ENCODE measurements at places on chromosomes 6 and 20.

- no peak for DNase-seq
These were observed 60.8 kb upstream of the EDN1 start for GRCh38 chr6:12229332-12229731.

DNA sequence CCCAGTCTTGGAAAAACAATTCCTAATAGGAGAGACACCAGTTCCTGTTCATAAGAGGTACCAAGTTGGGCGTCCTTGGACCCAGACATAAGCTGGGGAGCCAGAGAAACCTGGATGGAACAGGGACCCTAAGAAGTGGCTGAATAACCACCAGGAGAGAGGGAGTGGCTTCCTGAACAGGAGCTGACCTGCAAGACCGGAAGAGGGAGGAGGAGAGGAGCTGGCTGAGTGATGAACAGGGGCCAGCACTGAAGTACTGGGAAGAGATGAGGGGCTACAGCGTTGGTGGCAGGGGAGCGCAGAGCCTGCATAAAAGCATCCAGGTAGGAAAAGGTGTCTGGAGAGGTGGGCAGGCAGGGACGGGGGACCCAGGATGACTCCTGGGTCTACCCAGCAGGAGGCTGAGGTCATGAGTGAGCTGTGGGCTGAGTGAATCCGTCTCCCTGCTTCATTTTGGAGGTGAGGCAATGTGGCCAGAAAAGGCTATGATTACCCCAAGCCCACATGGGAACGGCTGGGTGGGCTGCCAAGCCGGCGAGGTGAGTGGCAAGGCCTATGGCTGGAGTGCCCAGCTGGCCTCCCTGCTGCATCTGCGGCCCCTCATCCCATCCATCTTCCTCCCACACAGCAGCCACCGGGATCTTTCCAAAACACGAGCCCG is 34.4 kb upstream of the ZFAND3 start:
- DNase-seq, result no peak

DNA sequence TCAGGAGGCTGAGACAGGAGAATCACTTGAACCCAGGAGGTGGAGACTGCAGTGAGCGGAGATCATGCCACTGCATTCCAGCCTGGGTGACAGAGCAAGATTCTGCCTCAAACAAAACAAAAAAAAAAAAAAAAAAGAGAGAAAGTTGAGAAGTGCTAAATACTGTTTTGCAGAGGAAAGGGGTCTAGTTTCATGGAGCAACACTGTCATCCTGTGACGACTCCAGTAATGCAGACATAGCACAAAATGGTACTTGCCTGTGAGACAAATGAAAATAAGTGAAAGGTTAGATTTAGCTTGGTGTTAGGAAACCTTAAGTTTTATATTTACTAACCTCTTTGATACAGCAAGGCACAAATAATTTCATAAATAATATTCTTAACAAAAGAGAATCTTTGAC is 29.7 kb downstream of the CEP162 start:
- no peak for DNase-seq

DNA sequence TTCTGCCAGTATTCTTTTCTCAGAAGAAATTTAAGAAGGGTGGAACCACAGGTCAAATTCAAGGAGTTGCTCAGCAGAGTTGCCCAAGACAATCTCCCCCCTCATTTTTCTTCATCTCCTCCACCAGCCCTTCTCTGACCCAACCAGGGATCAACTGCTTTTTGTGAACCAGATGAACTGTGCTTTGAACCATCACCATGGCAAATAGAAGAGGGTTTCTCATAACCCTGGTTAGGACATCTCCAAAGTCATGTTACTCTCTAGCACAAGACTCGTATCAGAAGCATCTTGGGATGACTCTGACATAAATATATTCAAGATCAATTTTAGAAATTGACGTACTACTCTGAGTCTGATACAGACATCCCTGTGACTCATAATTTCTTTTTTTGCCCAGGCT is 130.7 kb downstream of the ALDH8A1 start:
- DNase-seq, result no peak

- DNase-seq, result no peak
These were observed 44.9 kb upstream of the BCAS1 start for GRCh38 chr20:54115172-54115854.

GRCh38 chr6:130900913-130901312 is 73.7 kb downstream of the SMLR1 start:
- peak; percentile 84 for DNase-seq

DNA sequence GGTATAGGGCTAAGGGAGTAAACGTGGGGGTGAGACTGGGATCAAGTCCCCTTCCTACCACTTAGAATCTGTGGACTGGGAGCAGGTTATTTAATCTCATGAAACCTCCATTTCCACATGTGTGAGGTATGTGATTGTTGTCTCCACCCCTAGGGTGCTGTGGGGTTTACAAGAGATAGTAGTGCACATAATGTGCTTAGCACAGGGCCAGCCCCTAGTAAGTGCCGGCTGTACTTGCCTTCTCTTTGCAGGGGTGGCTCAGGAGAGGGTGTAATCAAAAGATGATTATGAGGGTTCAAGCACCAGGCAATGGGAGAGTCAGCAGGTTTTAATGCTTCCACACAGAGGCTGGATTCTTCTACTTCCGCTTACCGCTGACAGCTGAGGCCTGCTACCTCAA is 6.9 kb downstream of the NT5E start:
- no peak for DNase-seq

DNA sequence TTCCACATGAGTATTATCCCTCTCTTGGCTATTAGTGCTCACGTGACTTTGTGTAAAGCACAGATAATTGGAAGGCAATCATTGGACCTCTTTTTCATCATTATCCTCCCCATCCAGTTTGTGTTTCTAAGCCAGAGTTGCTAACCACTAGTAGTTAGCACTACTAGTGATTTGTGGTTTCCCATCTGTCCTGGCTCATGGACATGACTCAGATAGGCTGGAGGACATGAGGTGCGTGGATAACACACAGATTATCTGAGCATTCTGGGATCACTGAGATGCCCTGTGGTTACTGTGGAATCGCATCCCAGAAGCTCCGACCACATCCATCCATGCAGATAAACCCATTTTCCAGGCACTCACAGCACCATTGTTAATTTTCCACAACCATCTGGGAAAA is 123.8 kb upstream of the NAA20 start:
- DNase-seq, result peak; percentile 68

DNA sequence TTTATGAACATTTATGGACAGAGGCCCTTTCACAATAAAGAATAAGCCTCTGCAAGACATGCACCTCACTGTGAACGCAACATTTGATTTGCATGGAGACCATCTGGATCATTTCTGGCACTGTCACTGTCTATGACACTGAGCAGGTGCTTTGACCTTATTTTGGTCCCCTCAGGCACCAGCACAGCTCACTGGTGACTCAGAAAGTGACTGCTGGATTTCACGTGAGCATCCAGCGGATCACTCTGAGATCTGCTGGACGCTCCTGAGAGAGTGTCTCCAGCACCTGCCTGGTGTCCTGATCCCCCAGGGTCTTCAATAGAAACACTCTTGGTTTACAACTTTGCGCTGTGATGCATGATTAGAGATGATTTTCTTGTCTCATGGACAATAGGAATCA is 375.7 kb downstream of the TENT5A start:
- no peak for DNase-seq

DNA sequence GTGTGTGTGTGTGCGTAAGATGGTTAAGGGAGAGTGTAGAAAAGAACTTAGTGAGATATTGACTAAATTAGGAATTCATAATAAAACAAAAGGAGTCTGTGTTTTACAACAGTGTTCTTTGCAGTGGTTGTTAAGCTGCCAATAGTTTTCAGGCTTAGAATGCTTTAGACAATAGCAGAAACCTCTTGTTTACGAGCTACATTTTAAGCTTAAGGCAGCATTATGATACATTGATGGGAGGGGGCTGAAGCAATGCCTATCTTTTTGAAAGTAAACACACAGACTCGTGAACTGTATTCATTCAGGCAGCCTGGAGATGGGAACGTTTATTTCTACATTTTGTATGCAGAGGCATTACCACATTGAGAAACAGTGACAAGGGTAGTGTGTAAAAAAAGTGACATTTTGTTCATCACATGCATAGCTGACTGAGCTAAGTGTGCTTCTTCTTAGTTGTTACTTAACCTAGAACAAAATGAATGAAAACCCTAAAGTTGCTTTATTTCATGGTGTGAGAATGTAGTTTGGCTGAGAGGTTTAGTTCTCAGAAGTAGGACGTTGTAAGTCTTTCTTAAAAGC is 21.2 kb downstream of the CLVS2 start:
- DNase-seq, result no peak

DNA sequence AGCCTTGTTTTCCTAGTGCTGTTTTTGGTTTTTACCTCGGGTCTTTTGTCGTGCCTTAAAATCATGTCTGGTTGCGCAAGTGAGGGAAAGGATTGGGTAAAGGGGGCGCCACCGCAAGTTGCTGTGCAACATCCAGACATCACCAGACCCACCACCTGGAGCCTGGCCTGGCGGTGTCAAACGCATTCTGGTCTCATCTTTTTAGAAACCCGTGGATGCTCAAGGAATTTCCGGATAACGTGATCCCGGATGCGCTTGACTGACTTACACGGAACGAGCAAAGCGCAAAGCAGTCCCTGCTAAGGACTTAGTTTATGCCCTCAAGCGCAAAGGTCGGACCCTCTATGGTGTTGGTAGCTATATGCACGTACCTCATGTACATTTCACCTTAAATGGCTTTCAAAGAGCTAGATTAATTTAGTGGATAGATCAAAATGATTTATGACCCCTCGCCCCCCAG is 105.2 kb downstream of the OR2B2 start:
- peak; percentile 65 for DNase-seq

DNA sequence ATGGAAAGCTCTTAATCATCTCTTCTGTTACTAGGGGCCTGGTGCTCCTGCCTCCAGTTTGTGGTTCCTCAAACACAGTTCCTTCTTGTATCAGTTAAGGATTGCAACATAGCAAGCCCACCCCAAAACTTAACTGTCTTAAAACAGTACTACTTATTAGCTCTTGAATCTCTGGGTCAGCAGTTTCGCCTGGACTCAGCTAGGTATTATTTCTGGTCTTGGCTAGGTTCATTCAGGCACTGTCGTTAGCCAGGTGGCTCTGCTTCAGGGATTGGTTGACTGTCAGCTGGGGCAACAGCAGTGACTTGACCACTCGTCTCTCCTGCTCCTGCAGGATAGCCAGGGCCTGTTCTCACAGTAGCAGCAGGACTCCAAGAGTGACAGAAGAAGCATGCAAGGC is 30.0 kb upstream of the RALY start:
- DNase-seq, result no peak

DNA sequence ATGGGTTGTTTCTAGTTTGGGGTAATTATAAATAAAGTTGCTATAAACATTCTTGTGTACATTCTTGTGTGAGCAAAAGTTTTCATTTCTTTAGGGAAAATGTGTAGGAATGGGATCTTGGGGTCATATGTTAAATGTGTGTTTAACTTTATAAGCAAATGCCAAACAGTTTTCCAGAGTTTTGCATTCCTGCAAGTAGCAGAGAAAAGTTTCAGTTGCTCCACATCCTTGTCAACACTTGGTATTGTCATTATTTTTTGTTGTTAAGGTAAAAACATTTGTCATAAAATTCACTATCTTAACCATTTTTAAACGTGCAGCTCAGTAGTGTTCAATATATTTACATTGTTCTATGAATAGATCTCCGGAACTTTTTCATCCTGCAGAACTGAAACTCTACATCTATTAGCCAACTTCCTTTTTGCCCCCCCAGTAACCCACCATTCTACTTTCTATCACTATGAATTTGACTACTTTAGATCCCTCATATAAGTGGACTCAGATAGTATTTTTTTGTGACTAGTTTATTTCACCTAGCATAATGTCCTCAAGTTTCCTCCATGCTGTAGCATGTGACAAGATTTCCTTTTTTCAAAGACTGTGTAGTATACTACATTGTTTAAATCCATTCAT is 48.4 kb downstream of the PHACTR2 start:
- no peak for DNase-seq

- peak; percentile 82 for DNase-seq
These were observed 121.9 kb downstream of the SIM1 start for GRCh38 chr6:100342830-100343229.

GRCh38 chr6:150314230-150315188 is 54.3 kb upstream of the IYD start:
- DNase-seq, result no peak

GRCh38 chr6:25601800-25602673 is 50.0 kb upstream of the SCGN start:
- peak; percentile 61 for DNase-seq

- no peak for DNase-seq
These were observed 14.9 kb downstream of the IP6K3 start for GRCh38 chr6:33731751-33732282.

DNA sequence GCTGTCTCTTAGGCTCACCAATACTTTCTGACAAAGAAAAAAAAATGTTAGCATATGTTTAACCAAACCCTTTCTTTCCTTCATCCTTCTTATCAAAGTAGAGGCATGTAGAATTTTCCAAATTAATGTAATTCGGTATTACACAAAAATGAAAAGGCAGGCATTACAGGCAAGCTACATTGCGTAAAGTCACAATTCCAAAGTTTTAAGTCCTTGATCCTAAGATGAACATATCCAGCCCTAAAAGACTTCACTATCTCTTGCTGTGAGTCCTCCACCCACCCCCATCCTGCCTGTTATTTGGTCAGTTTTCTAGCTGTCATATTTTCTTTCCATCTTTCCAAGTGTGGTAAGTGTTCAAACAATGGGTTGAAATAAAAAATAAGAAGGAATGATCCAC is 12.1 kb upstream of the TENT5A start:
- DNase-seq, result no peak

DNA sequence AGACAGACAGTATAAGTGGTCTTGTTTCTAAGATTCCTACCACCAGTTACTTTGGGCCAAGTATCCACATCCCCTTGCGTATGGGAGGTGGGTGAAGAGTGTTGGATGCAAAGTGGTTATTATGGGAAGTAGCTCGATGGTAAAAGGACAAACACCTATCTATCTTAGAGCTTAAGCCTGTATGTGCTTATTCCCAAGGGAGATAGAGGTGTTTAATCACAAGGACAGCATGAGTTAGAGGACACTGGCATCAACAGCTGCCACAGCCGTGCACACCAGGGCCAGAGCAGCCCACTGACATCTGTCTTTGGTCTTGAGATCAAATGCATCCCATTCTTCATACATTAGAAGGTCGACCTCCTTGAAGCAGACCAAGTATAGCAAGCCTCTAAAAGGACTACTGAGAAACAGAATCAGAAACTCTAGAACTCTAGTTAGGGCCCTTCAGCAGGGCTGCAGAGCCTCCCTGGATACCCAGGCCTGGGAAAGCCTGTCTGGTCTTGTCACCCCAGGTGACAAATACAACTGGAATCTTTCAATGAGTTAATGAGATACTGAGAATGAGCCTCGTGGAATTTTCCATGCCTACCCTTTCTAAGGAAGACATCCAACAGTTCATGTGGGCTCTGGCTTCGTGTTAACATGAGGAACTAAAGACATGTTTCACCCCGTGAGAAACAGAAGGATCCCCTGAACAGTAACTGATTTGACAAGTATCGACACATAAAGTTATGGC is 28.7 kb downstream of the TXNDC5 start:
- DNase-seq, result no peak

DNA sequence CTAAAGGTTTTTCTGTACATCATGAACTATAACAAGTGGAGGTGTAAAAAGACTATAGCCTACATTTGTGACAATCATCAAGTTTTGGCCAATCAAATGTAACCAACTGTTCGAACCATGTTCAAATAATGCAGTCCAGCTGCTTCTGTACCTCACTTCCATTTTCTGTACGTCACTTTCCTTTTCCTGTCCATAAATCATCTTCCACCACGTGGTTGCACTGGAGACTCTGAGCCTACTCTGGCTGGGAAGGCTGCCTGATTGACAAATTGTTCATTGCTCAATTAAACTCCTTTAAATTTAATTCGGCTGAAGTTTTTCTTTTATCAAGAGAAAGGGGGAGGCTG is 270.4 kb upstream of the JARID2 start:
- DNase-seq, result no peak

Measured in iris pigment epithelial cell (primary cell).